ENCODE measurements at places on chromosomes 2 and 18. TPM values are rescaled to one million over a fixed set of nuclear protein-coding genes. Genes with fewer than 3 reads are reported as not detected.

Gene SPHKAP
- not detected for total RNA-seq

Gene SCN2A
- not detected for total RNA-seq

Gene KCNIP3
- total RNA-seq = not detected

Gene MAL
- 63.6 TPM for total RNA-seq

Gene SLC38A11
- not detected for total RNA-seq

Gene YES1
- 14.2 TPM for total RNA-seq

Gene ZC3H15
- total RNA-seq = 82.5 TPM

Gene ERFE
- not detected for total RNA-seq

Gene FAP
- total RNA-seq = not detected

Gene ALPI
- total RNA-seq = not detected

Gene TMEM200C
- total RNA-seq = not detected

Gene ZNF396
- total RNA-seq = 1.6 TPM

Gene CFAP221
- not detected for total RNA-seq

Gene ATP6V1C2
- total RNA-seq = not detected

Gene PPIG
- total RNA-seq = 52.3 TPM

Gene LAMA1
- not detected for total RNA-seq

Gene VWA3B
- total RNA-seq = not detected

Gene RNF138
- total RNA-seq = 83.7 TPM

Gene IL36A
- not detected for total RNA-seq

Gene ELP2
- 83.7 TPM for total RNA-seq

All from activated CD4-positive, alpha-beta memory T cell treated with anti-CD3 and anti-CD28 coated beads for 36 hours (primary cell).